GM20000 (cell line): ENCODE measurements at places on chromosomes 11 and 22.

DNA sequence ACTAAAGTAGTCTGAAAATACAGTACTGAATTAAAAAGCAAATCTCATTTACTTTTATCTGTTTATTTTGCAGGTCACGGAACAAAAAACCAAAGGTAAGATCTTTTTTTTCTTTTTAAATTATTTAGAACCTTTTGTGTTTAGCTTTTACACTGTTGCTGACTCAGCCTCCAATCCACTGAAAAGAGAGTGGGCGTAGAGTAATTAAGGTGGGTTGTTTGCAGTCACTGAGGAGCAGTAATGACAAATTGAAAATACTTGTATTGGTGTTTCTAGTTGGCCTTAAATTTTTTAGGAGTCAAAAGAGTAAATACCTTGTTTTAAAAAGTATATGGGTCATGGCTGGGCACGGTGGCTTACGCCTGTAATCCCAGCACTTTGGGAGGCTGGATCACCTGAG, 73.4 kb downstream of the TNRC6B start:
- no peak for DNase-seq

- DNase-seq, result peak; percentile 73
Observed at GRCh38 chr11:117144477-117145392, 648 bp downstream of the PAFAH1B2 start.

- no peak for DNase-seq
Observed at GRCh38 chr11:76654298-76654851, 16.2 kb downstream of the LRRC32 start.

GRCh38 chr11:92830377-92831155, 138.9 kb upstream of the MTNR1B start:
- no peak for DNase-seq

- no peak for DNase-seq
Observed at GRCh38 chr11:64726867-64727530, 4.0 kb upstream of the NRXN2 start.

DNA sequence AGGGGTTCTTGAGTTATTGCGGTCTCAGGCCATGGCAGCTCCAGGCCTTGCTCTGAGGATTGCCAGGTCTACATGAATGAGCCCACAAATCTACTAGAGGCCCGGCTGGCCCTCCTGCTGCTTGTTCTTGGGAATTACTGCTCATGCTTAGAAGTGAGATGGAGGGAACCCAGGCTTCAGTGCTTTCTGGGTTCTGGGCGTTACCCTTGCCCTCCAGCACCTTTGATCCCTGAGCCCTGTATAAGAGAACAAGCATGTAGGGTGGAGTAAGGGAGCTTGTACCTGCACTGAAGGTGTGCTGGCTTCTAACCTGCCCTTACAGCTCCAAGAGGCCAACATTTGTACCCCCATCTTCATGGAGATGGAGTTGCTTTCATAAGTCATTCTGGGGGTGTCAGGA, 4.0 kb downstream of the NAA40 start:
- DNase-seq, result no peak

- DNase-seq, result no peak
Observed at GRCh38 chr11:122681070-122681469, 25.5 kb downstream of the UBASH3B start.

DNA sequence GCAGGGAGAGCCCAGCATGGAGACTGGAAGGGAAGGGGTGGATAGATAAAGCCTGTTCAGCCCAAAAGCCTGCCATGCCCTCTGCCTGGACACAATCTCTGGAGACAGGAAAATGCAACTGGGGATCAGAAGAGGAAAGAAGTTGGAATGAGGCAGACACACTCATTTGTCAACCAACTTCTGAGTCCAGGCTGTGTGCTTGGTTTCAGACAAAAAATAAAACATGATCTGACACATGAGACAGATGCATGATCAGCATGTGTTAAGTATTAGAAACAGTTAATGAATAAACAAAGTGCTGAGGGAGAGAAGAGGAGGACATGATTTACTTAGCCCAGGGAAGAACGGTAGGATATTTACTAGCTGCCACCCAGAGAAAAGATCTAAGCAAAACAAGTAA, 839 bp downstream of the LRRN4CL start:
- no peak for DNase-seq
